ENCODE measurements at places on chromosomes 6 and 20.

DNA sequence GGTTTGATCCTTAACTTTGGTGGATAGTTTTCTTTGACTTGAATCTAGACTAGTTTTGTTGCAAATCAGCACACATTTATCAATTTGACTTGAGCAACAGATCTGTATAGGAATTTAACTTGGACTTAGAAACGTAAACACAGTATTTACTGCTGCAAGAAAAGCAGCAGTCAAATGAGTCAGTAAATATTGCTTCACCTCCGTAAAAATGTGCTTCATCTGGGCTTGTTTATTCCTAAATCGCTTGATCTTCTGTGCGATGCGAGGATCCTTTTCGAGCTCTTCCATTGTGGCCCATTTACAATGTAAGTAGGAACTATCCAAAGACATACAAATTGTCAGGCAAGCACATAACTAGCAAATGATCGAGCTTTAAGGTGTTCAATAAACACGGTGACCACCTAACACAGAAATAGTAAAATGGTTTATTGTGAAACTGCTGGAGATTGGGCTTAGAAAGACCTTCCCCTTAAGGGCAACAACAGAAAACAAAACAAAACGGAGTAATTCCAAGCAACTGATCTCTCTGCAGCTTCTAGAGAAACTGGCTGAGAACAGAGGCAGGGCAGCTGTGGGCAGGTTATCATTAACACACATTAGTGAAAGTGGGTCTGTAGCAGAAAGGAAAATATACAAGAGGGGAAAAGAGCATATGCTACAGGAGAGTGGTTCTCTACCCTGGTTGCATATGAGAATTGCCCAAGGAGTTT lies 120.8 kb downstream of the CHD6 start:
- no peak for DNase-seq

- DNase-seq, result no peak
Observed at GRCh38 chr6:43742931-43743632, 26.9 kb upstream of the VEGFA start.

- no peak for DNase-seq
Observed at GRCh38 chr6:42817907-42818306, 36.1 kb downstream of the BICRAL start.

- no peak for DNase-seq
Observed at GRCh38 chr6:53464483-53464882, 80.4 kb downstream of the GCLC start.

DNA sequence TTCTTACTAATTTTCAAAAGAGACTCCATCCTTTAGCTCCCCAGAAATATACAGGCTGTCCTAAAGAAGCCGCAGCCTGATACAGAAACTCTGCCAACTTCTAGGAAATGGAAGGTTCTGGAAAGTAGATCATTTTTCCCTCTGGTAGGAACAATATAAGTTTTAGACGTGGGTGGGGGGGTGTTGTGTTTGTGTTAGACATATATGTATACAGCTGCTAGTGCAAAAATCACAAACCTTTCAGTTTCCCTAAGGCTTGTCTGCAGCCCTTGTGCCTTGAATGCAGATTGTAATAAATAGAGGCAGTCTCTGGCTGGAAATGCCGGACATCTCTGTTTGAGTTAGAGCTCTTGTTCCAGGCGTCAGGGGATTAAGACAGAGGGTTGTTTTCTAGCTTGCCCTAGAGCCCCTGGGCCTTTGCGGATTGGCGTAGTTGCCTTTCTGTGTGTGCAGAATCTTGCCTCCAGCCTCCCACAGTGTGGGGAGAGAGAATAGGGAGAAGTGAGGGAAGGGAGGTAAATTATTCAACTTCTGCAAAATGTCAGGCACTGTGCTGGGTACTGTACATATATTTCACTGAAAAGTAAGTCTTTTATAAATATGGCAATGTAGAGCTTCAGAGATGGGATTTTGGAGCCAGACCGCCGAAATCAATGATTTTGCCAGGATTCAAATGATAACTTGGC lies 269.7 kb downstream of the PRL start:
- DNase-seq, result no peak

GRCh38 chr20:7980332-7981046 lies 39.1 kb downstream of the TMX4 start:
- DNase-seq, result no peak

DNA sequence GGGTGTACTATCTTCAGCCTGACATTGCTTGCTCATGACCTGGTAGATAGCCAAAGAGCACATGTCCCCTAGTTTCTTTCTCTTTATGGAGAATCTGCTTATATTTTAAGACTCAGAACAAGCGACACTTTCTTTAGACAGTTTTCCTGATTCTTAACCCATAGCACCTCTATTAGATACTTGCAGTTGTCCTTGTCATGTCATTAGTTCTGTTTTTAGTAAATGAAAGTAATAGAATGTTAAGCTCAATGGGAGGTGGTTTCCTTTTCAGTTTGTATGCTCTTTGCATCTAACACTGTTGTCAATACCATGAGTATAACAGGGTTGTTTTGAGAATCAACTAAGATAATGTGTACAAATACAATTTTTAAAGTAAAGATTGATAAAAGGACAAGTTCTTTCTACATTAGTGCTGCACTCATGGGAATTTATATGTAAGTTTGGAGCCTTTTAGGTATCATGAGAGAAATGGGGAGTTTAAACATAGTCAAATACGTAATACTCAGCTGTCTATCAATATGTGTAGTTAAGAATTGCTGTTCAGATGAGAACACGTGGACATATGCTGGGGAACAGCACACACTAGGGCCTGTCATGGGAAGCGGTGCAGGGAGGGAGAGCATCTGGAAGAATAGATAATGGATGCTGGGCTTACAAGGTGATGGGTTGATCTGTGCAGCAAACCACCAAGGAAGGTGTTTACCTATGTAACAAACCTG lies 124.3 kb downstream of the GRM1 start:
- DNase-seq, result no peak

- no peak for DNase-seq
Observed at GRCh38 chr6:37558168-37558567, 58.5 kb upstream of the CCDC167 start.

- DNase-seq, result no peak
Observed at GRCh38 chr20:43564993-43565757, 6.3 kb downstream of the SGK2 start.

DNA sequence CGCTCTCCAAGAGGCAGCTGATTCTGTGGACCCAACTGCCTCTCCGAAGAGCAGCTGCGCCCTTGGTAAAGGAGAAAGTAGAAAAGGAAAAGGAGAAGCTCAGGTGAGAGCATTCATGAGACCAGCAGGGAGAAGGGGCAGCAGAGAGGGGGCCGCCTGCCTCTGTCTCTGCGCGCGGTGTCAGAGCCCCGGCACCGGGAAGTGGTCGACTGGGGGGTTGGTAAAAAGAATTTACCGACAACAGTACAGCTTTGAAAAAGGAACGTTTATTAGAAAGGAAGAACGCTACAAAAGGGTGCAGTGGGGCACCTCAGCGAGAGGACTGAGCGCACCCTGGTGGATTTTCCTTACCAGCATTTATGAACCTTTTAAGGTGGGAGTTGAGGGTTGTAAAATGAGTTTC lies 61.9 kb downstream of the GPR6 start:
- peak; percentile 58 for DNase-seq

- no peak for DNase-seq
Observed at GRCh38 chr6:160978141-160978901, 13.2 kb upstream of the MAP3K4 start.

GRCh38 chr20:50085481-50086365 lies 27.2 kb downstream of the UBE2V1 start:
- peak; percentile 27 for DNase-seq
